ENCODE measurements at places on chromosomes 5 and 9.

DNA sequence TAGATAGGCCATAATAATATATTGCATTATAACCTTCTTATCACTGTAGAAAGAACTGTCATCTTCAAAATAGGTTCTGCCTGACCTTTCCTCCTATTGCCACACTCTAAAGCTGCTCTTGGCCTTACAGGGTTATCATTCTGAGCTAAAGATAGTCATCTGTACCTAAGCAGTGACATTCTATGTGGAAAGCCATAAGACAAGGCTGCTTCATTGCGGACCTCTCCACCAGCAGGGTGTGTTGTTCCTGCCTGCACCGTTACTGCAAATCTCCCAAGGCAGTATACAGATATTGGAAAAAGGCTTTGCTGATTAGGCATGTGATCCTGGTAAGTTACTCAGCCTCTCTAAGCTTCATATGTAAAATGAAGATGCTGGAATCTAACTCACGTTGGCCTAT is 8.1 kb downstream of the ZNF622 start:
- DNase-seq, result no peak

GRCh38 chr5:72159501-72159911 is 52.2 kb downstream of the MAP1B start:
- DNase-seq, result no peak

DNA sequence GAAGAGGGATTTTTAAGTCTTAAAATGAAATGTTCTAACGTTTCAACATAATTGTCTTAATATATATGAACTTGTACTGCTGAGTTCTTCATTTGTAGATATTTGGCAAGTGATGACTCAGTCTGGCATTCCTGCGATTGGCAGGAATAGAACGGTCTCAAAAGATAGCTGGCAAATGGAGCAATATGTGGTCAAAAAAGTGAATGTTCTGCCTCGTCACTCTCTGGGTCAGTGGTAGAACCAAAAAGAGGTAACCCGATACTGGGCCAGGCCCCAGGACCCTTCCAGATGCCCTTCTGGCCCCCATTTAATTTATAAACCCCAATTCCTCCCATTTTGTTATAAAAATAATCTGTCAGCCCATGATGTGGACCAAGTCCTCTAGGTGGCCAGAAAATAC is 39.2 kb downstream of the ZNF366 start:
- DNase-seq, result no peak

GRCh38 chr9:75824816-75825568 is 65.5 kb upstream of the PCSK5 start:
- DNase-seq, result no peak

- DNase-seq, result no peak
These were observed 274.8 kb downstream of the DENND1A start for GRCh38 chr9:123654994-123655637.

DNA sequence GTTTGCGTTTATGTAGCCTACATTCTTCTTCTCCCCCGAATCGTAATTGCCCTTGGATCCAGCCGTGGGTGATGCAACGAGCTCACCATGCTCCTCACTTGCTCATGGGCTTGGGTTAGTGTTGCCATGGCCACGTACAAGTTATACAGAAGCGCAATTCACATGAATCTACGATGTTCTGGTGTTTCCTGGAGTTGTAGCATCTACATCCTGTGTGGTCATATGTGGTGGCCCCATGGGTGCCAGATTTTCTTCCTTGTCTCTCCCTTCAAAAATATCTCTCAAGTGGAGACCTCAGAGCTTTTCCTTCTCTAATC is 115.3 kb downstream of the TLE4 start:
- no peak for DNase-seq

- no peak for DNase-seq
These were observed 195.0 kb downstream of the ADAMTSL1 start for GRCh38 chr9:18668944-18669343.

DNA sequence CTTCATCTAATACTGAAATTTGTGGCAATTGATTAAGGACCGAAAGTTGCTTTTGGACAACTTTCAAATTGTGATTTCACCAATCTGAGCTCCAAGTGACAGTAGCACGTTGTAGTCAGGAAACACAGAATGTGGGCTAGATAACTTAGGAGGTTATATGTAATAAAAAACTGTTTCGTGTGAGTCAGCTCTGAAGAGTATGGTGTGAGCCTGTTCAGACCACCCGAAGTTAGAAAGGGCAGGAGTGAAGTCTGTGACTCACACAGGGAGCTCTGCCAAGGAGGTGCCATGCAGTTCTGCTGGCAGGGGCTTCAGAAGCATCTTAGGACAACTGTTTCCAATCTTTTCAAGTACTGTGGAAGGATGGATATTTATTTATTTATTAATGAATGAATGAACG is 16.4 kb upstream of the ZBTB34 start:
- no peak for DNase-seq

GRCh38 chr5:113100981-113101380 is 124.4 kb downstream of the DCP2 start:
- no peak for DNase-seq

GRCh38 chr9:123928533-123929176 is 1.3 kb downstream of the DENND1A start:
- DNase-seq, result no peak

DNA sequence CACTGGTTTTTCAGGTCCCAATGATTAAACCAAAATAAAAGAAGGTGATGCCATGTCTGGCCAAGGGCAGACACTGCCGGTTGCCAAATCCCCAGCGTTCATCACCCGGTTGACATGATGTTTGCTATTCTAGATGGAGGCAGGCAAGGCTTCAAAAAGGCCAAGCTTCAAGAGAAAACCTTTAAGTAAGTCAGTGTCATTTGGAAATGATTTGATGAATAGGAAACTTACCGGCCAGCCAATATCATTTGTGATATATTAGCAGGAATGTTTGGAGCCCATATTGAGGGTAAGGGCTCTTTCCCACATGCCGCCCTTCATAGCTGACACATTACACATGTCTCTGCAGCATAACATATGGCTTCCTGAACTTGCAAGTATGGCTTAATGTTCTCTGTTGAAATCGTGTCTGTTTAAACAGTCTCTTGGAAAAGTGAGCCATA is 89.5 kb upstream of the TTC23L start:
- DNase-seq, result no peak

DNA sequence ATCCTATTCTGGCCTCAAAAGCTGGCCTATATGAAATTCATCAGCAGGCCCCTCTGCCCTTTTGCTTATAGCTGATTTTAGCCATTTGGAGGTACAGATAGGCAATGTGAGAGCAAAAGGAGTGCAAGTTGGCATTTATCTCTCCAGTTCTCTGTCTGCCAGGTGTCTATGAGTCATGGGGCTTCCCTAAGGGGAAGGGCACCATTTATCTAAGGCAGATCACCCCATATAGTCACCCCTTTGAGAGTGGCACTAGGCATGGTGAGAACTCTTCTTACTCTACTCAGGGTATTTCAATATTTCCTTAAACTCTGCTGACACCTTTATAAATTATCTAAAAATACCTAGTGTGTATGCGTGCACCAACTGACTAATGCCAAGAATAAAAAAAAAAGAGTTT is 314.7 kb upstream of the CDH6 start:
- DNase-seq, result no peak

DNA sequence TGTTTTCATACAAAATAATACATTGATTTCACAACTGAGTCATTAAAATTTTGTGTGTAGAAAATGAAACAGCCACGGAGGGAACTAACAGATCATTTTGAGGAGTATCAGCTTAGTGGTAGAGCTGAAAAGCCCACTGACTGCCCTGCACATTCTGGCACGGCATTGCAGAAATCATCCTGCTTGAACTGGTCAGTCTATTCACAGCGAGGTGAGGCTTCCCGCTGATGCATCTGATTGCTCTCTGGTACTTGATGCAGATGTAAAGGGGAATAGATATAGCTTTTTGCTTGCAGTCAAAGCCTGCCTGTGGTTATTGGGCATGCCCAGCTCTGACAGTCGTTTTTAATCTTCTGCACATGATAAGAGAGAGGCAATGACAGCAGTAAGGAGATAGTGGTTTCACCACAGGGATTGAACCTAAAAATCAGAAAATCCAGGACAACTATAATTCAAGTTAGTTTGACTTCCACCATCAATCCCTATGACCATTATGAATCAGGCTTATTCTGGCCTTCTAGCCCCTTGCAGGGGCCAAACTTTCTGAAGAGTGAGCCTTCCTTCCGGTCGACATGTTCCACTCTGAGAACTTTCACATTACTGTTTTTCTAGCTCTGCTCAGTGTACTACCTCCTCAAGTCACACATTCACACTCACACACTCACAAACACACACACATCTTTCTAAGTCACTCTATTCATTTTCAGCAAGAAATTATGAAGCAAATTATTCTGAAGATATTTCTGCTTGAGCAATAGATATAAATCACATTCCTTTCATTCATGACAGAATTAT is 782.8 kb upstream of the NUDT12 start:
- DNase-seq, result no peak

DNA sequence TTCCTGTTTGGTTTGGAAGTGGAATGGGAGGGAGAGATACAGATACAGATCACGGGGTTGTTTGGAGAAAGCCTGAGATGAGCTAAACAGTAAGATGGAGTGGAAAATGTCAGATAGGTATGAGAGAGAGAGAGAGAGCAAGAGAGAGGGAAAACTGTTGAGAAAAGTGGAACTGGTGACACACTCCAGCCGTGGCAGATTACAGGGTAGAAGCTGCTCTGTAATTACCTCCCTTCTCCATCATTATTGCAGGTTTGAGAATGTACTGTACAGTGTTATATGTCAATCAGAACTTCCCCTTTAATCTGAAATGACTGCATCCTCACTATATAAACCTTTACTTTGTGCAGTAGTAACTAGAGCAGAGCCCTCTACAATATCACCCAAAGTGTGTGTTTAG is 74.5 kb upstream of the WWC1 start:
- no peak for DNase-seq

GRCh38 chr5:139660923-139661814 is 13.0 kb downstream of the CXXC5 start:
- no peak for DNase-seq

DNA sequence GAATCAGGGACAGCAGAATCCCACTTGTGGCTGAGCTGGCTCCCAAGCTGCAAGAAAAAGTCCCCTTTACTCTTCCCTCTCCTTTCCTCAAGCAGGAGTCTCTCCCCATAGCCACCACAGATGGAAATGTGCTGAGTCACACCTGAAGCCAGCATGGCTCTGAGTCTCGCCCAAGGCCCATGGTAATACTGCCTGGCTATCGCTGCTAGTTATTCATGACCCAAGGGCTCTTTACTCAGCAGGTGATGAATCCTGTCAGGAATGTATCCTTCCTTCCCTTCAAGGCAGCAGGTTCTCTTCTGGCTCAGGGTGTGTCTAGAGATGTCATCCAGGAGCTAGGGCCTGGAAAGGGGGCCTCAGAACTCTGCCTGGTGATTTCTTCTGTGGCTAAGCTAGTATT is 403.3 kb upstream of the PTPRD start:
- no peak for DNase-seq

- DNase-seq, result no peak
These were observed 108.4 kb upstream of the ELAVL2 start for GRCh38 chr9:23934291-23934906.

- DNase-seq, result no peak
These were observed 1935.3 kb upstream of the WWC1 start for GRCh38 chr5:166356096-166356495.

- no peak for DNase-seq
These were observed 86.9 kb downstream of the NUDT12 start for GRCh38 chr5:103475629-103476240.

DNA sequence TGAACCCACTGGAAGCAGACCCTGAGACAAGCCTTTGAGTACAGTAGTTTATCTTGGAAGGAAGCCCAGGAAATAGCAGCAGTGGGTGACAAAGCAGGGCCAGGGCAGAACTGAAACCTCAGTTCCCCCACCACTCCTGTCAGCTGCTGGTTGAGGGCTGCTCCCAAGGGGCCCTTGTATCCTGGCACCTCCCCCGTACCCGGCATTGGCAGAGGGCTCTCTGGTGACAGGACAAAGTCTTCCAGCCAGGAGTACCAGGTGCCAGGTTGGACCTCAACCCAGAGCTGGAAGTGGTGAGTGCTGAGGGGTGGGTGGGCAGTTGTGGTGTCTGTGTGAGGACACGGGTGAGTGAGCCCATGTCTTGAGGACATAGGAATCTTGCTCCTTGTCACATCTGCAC is 123.3 kb downstream of the PHF2 start:
- no peak for DNase-seq

GRCh38 chr9:31807574-31808256 is 576.7 kb upstream of the ACO1 start:
- no peak for DNase-seq

DNA sequence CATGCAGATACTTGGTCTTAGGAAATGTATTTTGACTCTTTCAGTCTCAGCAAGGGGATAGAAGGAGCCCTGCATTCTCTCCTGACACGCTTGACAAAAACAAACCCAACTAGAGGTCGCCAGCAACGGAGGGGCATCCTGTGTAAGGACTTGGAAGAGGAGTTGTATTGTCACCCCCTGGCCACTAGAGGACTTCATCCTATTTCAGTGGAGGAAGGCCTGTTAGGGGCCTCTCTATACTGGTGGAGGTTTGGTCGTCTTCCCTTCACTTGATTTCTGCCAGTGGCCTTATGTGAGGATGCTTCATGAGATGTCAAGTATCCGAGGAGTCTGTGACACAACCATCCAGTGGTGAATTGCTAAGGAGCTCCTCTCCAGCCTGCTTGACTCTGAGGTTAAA is 122.8 kb upstream of the STC2 start:
- DNase-seq, result no peak

DNA sequence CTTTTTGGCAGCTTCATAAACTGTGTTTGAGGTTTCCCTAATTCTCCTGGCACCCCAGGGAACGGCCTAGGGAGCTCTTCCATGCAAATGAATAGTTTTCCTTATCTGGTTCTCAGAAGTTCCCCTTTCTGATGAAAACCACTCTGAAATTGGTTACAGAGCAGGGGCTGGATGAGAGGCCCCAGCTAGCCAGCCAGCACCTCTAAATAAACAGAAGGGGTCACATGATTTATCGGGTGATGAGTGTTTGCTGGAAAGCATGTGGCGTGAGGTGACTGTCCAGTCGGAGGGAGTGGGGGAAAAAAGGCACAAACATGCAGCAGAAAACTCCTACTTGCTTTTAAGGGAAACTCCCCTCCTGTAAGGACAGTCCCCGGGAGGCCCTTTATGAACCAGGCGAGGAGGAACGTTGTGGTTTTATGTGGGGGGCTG is 261.2 kb upstream of the ANKRD55 start:
- no peak for DNase-seq

- DNase-seq, result no peak
These were observed 116.7 kb upstream of the RETREG1 start for GRCh38 chr5:16733331-16734006.

DNA sequence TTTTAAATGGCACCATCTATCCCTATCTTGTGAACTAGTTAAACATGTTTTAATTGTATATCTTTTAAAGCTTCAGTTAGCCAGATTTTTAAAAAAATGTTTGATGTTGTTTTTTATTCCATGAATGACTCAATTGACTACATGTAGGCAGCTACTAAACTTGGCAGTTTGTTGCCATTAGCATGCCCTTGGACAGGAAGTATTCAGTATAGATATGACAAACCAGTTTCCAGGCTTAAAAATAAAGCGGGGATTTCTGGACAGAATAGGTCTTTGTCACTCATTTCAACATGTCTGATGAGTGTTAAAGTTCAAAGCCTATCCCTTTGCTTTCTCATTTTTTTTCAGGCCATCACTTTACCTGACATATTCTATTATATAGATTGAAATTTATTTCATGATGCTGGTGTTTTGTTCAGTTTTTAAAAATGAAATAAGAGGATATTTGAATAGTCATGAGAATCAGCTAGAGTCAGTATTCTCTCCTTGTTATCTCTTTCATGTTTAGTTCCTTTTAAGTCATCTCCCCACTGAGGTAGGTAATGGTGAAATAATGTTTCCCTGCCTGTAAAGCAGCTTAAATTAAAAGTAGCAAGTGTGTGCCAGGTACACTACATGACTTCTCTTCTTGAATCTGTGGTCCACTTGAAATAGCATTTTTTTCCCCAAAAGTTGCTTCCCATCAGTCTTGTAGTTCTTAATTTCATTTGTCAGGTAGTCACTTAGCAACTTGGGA is 11.9 kb downstream of the TNFAIP8 start:
- DNase-seq, result no peak

Measured in activated naive CD4-positive, alpha-beta T cell (primary cell).